ENCODE measurements at places on chromosomes 6 and 20.
A peak's percentile ranks its signal among the peaks of the same experiment; 100 is the strongest.

GRCh38 chr6:87920245-87920644, 127.4 kb upstream of the SPACA1 start:
- DNase-seq = no peak

DNA sequence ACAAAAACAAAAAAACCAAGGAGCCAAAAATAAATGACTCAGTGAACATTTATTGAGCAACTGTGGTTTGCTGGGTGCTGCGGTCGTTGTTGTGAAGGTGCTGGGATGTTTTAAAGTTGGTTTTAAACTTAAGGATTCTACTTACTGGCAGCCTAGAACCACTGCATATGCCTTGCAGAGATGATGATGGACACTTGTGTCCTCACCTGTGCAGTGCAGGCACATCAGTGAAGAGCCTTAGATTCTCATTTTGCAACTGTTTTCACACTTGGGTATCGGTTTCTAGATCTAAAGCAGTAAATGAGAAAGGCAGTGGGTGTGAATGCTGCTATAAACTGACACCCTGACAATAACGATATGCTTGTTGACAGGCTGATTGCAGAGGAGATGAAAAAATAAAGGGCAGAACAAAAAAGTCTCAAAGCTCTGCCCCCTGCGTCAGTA, 68.8 kb downstream of the UTRN start:
- no peak for DNase-seq

DNA sequence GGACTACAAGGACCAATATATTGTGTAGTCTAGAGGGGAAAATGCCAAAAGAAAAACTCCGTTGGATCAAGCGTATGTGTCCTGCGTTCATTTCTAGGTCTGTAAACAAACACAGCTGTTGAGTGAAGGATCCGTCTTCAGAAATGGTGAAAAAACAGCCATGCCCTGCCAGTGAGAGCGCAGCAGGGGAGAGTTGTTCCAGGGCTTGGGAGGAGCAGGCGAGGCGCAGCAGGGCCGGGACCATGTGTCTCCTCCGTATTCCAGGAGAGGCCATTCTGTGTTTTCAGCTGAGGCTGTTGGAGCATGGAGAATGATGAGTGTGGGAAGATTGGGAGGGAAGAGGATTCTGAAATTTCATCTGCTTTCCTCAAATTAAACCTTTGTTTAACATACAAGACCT, 38.0 kb downstream of the BMP6 start:
- no peak for DNase-seq

DNA sequence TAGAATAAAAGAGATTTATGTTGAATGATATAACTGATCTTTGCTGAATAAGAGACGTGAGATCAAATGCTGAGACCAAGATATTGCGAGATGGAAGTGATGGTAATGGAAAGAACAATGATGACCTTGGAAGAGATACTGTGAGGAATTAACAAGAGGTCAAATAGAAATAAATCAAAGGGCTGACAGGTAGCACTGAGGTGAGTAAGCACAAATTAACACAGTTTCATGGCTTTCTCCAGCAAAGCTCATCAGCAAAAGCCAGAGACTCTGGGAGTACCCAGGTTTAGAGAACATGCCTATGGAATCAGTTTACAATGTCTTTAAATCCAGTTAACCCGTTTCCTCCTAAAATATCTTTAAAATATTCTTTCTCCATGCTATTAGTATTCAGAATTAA, 53.3 kb downstream of the POU3F2 start:
- no peak for DNase-seq

DNA sequence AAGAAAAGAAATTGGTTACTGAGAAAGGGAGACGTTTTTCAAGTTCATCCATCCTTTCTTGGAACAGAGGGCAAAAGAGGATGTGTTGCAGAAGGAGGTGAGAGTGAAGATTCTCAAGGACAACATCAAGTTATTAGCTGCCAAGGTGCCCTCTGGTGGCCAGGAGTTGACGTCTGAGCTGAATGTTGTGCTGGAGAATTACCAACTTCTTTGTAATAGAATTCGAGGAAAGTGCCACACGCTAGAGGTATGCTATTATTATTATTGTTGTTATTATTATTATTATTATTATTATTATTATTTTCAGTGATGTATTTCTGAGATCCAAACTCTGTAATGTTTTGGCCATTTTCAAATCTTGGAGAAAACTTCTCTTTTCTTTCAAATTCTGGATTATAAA, 197.0 kb downstream of the UTRN start:
- DNase-seq = peak; percentile 60

- no peak for DNase-seq
Measured at GRCh38 chr6:44867571-44868334, 460.4 kb upstream of the RUNX2 start.

DNA sequence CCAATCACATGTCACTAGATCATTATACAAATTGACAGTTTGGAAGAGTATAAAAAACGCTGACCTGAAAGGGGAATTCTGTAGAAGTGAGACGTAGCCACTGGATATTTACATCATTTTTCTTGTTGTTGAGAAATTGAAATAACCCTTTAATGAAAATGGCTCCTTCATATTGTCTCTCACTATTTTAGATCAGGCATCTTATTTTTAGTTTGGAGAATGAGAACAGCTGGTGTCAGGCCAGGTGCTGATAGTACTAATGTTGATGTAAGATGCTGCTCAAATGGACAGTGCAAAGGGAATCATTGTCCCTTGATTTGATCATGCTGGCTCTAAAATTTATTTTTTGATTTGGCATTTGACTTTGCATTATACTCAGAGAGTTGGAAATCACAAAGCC, 17.4 kb downstream of the NKAIN2 start:
- DNase-seq = no peak

DNA sequence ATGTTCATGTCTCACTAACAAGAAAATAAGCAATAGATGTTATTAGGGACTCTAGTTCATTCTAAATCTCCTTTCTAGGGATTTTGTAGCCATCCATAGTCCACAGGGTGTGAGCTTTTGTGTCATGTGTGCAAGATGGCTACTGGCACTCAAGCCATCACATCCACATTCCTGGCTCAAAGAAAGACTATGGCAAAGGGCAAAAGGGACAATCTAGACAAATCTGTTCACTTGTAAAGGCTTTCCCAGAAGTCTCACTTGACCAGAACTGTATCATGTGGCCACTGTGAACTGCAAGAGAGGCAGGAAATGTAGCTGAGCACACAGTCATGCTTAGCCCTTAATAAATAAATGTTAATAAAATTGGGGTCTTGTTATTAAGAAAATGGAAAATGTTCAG, 212.6 kb upstream of the EXOC2 start:
- no peak for DNase-seq

GRCh38 chr6:52595000-52595795, 18.3 kb upstream of the TRAM2 start:
- no peak for DNase-seq

GRCh38 chr6:66771626-66772025, 1064.6 kb upstream of the EYS start:
- DNase-seq = no peak

DNA sequence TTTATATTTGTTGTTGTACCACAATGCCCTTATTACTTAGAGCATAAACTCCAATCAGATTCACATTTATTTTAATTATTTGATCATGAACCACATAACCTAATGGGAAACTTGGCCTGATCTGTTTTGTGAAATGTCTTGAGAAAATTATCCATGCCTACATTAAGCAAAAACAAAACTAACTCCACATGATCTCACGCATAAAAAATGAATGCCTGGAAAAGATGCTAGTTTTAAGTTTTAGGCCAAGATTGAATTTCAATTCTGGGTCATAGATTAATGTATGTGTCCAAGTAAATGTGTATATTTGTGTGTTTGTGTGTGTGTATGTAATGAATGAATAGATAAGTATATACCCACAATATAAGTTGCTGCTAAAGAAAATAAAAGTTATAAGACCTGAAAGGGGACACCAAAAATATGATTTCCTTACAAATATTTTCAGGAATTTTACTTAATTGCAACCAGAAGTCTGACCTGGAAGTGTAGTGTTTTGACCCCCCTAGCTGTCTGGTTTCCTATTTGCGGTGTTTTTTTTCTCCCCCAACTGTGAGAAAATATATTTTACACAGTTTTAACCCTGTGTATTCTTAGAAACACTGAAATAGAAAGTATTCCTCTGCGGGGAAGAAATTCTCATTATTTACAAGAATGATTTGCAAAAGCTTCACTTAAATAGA, 97.2 kb downstream of the JAG1 start:
- no peak for DNase-seq

GRCh38 chr6:136548582-136549299, 1.5 kb downstream of the MAP7 start:
- no peak for DNase-seq

GRCh38 chr6:19368511-19368910, 468.7 kb upstream of the ID4 start:
- DNase-seq = no peak

DNA sequence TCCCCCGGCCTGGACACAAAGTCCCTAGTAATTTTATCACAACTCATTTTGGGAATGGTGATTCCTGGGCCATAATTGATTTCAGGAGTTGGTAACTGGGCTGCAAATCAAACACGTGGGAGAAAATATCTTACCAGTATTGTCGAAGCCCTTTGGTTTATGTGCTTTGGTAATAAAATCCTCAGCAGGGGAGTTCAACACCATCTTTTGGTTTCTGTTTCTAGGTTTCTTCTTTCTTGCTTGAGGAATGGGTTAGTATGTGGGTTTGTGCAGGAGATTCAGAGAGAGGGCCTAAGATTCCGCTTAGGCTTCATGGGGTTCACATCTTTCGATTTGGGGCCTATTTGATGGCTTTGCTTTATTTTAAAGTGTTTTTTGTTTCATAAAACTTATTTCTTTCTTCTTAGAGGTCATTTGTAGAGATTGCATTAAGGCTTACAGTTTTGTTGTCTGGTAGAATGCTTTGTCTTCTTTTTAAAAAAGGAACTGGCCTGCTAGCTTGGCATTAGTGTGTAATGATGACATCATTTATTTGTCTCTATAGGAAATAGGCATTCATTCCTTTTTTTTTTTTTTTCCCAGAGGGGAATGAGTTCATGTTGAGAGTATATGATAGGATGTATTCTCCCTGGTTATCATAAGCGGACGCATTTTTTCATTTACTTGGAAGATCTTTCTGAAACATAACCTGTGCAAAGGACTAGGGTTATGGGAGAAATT, 45.8 kb downstream of the CYP24A1 start:
- DNase-seq = no peak

GRCh38 chr20:10513061-10513460, 78.0 kb downstream of the SLX4IP start:
- no peak for DNase-seq

DNA sequence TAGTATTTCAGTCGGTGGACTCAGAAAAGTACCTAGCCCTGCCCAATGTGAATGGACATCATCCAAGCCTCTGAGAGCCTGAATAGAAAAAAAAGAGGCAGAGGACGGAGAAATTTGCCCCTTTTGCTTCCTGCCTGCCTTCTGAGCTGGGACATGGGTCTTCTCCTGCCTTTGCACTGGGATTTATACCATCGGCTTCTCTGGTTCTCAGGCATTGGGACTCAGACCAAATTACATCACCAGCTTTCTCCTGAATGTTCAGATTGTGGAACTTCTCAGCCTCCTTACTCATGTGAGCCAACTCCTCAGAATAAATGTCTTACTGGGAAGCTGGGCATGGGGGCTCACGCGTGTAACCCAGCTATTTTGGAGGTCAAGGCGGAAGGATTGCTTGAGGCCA, 19.8 kb downstream of the KCNB1 start:
- DNase-seq = no peak

- DNase-seq = no peak
Measured at GRCh38 chr6:145704143-145704781, 31.1 kb downstream of the EPM2A start.

- DNase-seq = no peak
Measured at GRCh38 chr20:41669708-41670263, 51.6 kb upstream of the CHD6 start.

GRCh38 chr6:92715991-92716390, 703.4 kb downstream of the EPHA7 start:
- DNase-seq = no peak

- no peak for DNase-seq
Measured at GRCh38 chr6:143966312-143966711, 41.7 kb downstream of the PLAGL1 start.

DNA sequence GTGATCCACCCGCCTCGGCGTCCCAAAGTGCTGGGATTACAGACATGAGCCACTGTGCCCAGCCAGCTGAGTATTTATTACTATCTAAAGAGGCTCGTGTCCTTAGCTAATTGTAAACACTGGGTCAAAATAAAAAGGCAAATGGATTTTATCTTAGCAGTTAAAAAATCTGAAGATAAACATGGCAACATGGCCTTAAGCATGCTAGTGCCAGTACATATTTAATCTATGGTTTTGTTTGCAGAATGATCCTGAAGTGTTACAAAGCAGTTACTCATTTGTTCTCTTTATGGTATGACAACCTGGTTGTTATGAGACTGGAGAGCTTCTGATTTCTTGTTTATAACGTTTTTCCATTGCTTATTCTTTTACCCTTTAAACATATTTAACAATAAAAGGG, 3.9 kb upstream of the KIAA0408 start:
- DNase-seq = no peak

DNA sequence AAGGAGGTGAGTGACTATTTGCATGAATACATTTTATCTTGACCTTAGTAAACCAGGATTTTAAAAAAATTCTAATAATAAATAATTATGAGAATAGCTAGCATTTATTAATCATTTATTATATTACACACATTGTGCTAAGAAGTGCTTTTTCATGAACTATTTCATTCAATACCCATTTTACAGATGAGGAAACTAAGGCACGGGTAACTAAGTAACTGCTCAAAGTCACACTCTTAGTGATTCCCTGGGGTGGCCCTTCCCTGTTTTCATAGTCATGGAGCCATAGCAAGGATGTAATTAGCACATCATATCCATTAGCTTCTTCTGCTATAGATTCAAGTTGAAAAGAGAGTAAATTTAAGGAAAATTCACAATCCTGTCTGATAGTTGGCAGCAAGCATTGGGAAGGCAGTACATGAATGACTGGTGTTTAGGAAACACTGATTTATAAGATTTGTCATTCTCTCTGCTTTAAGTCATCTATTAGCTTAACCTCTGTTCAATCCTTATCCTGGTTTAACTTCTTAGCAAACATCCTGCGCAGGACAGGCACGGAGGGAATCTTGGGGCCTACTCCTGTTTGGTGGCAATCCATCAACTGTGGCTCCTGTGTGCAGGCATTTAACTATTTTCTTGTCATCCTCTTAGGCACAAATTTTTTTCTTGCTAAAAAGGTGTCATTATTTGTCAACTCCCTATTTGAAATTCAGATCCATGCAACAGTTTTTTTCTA, 68.3 kb downstream of the RIN2 start:
- DNase-seq = no peak

- no peak for DNase-seq
Measured at GRCh38 chr6:72620871-72621290, 983 bp upstream of the KCNQ5 start.

GRCh38 chr20:62198931-62199330, 16.1 kb downstream of the MTG2 start:
- no peak for DNase-seq

DNA sequence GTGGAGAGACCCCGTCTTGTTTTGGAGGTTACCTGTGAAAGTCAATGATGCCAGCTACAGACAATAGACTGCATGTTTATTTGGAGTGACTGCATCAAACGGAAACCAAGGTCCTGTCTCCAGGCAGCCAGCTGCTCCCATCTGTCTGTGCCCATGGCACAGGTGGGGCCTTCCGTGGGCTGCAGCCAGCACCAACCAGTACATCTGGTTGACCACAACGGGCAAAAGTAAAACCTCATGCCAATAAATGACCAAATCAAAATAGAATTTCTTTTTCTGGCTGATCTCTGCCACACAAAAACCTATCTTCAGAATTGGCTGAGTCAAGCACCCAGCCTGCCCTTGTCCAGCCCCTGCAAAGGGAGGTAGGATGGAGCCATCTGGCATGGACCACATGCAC, 33.5 kb downstream of the DLL1 start:
- no peak for DNase-seq
